ENCODE measurements at places on chromosomes 13 and 19.

- no peak for DNase-seq
Measured at GRCh38 chr13:55543053-55543452, 1597.7 kb upstream of the PRR20A start.

GRCh38 chr13:31945202-31945961 lies 86.2 kb upstream of the FRY start:
- DNase-seq, result peak; percentile 84

DNA sequence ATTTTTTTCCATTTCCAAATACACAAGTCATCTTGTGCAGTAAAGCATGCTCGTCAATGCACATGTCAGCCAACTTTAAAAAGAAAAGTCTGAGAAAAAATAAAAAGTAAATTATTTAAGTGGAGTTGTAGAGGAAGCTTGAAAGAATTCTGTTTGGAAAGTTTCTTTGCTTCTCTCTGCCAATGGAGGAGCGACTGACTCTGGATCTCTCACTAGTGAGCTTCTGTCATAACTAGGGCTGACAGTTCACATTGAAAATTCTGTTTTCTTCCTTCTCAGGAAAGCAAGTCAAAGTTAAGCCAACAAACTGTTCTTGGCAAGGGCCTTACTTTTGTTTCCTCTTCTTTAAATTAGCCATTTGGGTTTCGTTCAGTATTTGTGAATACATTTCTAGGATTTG lies 298.2 kb downstream of the POU4F1 start:
- DNase-seq, result no peak

DNA sequence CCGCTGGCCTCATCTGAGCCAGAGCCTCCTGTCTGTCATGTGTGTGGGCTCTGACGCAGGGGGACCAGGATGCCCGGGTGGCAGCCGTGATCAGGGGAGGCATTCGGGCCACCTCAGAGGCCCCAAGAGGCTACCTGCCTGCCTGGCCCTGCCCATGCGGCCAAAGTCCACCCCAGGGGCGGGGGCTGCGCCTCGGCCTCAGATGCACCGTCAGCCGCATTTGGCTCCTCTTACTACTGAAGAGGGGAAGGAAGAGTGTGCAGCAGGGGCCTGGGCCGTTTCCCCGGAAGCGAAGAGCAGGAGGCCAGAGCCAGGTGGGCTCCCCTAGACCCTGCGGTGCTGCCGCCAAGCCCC lies 34.0 kb downstream of the C13orf46 start:
- no peak for DNase-seq

GRCh38 chr13:97848886-97849285 lies 104.6 kb upstream of the IPO5 start:
- no peak for DNase-seq

DNA sequence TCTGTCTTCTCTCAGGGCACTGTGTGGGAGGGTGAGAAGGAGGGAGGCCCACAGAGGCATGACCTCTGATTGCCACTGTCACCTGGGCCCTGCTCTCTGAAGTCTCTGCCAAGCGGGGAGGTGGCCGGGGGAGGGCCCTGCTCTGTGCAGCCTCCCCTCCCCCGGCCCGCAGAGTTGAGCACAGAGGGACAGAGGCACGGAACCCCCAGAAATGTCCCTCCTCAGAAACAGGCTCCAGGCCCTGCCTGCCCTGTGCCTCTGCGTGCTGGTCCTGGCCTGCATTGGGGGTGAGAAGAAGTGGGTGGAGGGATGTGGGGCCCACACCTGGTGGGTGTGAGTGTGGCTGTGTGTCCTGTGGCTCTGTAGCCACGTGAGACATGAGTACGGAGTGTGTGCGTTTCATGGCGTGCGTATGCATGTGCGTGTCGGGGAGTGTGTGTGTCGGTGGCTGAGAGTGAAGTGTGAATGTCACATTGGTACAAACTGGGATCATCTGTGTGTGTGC lies at the start of gene APOC4:
Gene APOC4, plus strand, starts transcription at position 171 of the 505 bp plus-strand sequence. Its CDS starts 41 bp downstream, at position 212.
- DNase-seq, result no peak

DNA sequence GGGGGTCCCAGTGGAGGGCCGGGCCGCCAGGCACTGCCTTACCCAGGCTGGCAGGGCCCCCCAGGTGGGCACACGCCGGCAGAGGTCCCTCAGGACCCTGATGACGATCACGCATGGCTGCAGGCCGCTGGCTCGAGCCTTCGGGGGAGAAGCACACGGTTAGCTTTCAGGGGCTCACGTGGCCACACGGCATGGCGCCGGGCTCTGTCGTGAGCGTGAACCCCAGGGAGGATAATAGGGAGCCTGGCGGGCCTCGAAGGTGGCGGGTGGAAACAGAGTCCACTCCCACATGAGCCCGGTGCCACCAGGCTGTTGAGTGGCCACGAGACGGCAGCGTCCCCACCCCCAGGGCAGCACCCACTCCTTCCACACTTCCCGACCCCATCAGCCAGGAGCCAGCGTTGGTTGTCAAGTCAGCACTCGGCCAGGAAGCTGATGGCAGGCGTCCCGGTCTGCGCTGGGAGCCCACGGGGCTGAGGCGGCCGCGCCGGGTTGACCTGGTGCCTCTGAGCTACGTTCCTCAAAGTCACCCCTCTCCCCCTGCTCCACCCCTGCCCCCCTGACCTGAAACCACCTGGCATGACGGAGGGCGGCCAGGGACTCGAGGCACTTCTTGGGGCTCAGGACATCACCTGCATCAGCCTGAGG lies 24.7 kb upstream of the MATK start:
- DNase-seq, result no peak

- no peak for DNase-seq
Measured at GRCh38 chr19:47096721-47097120, 16.9 kb downstream of the ZC3H4 start.

DNA sequence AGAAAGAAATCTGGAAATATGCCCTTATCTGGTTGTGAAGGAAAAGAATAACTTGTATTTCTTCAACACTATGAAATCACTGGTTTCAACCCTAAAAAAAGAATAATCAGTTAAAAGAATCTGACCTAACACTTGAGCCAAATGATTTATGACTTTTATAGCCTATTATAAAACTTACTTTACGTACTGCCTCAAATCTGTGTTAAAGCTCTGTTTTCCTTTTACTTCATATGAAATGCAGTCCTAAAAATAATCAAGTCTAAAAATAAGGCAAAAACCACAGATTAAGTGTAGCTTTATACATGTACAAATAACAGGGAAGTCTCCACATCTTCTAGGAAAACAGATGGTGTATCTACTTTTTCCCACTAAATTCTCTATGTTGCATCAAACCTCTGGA lies 101.3 kb downstream of the VWA8 start:
- DNase-seq, result no peak

GRCh38 chr19:34241513-34242337 lies 12.6 kb upstream of the GARRE1 start:
- DNase-seq, result no peak

- peak; percentile 73 for DNase-seq
Measured at GRCh38 chr13:113907635-113908617, 44.0 kb upstream of the GAS6 start.

- no peak for DNase-seq
Measured at GRCh38 chr19:44757735-44758505, 9.4 kb downstream of the BCL3 start.
